ENCODE measurements at places on chromosomes 13 and 19.

DNA sequence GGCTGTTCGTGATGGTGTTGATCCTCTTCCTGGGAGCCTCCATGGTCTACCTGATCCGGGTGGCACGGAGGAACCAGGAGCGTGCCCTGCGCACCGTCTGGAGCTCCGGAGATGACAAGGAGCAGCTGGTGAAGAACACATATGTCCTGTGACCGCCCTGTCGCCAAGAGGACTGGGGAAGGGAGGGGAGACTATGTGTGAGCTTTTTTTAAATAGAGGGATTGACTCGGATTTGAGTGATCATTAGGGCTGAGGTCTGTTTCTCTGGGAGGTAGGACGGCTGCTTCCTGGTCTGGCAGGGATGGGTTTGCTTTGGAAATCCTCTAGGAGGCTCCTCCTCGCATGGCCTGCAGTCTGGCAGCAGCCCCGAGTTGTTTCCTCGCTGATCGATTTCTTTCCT, 12.2 kb upstream of the C19orf33 start:
- no peak for DNase-seq

DNA sequence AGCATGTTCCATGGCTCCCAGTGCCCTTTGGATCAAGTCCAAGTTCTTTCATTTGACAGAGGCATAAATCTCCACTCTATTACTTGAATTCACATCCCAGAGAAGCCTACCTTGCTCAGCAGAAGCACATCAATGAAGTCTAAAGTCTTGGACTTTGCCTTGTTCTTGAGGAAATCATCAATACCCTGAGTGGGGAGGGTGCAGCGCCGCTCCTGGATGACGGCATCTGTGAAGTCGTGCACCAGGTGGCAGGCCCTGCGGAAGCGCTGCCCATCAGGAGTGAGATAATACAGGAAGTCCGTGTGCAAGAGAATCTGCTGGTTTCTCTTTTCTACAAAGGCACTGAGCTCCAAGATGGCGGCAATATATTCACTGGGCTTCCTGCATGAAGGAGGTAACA, 10.6 kb downstream of the CYP4F11 start:
- DNase-seq = no peak

- DNase-seq = no peak
Measured at GRCh38 chr13:90835826-90836225, 511.7 kb upstream of the MIR17HG start.

GRCh38 chr19:45404557-45405434, at the start of gene PPP1R13L:
TSS of gene PPP1R13L (minus strand) at chr19:45405069. CDS start at chr19:45398318, 6,751 bp downstream.
- DNase-seq = no peak

DNA sequence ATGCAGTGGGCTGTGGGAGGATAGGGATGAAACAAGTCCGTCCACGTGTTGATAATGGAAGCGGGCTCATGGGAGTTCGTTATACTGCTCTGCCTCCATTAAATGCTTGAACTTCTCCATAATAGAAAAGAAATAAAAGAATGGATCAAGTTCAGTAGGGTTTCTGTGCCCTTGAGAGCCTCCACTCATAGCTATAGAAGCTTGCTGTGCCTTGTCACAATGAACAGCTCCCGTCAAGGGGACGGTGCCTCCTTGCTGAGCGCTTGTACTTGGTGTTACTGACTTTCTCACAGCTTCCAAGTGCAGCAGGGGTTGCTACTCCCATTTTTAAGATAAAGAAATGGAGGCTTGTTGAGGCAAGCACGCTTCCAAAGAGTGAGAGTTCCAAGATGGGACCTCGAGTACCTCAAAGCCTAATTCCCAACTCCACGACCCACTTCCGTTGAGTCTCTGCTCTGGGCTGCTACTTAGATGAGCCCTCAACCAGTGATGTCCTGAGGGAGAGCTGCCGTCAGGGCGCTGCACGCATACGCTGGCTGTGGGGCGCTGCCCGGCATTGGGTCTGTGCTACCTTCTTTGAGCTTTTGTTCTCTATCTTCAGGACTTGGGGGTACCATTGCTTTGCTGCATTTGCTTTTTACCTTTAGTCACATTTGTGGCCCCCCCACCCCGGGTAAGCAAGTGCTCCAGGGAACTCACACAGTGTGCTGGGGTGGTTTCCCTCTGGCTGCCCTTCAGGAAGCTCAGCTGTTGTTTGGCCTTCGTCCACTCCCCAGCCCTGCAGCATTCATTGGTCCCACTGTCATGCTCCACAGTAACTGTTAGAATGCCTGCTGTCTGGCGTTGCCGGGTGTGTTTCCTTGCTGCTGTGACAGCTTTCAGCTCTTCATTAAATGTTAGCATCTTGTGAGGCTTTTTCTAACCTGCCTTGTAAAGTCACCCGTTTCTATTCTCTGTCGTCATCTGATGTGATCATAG, 9.5 kb downstream of the SNRNP70 start:
- DNase-seq = no peak

DNA sequence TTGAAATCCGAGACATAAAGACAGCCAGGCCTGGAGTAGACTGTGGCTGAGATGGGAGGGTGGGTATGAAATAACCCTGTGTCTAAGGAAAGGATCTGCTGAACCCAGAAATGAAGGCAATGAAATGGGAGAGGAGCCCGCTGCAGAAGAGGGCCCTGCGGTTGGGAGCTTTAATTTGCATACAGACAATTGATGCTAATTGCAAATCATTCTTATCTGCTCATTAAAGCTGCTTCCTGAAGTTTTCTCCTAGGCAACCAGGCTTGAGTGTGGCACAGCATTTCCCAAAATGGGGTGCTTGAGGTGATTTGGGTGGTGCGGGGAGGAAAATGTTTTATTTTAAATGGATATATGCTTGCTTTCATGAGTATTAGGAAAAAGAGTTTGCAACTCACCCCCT, 55.4 kb downstream of the DPF1 start:
- DNase-seq = no peak

DNA sequence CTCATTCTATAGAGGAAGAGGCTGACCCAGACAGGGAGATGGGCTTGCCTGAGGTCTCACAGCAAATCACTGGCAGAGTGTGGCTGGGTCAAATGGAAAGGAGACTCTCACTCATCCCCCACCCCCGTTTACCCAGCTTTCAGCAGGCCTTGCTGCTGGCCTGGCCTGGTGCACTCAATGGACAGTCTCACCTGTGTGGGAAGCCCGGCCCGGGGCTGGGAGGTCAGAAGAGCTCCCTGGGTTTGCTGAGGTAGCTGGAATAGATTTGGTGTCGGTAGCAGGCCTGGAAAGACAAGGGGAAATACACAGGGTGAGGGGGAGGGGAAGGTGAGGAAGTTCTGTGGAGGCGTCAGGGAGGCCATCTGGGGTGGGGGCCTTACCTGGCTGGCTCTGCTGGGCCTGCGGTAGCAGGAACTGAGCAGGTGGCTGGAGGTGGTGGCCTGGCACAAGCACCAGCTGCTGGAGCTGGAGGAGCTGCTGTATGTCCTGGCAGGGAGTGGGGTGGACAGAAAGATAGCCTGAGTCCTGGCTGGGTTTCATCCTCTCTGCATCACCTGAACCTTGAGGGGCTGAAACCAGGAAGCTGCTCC, 23.5 kb downstream of the ZNF574 start:
- no peak for DNase-seq

- no peak for DNase-seq
Measured at GRCh38 chr13:36124236-36124822, 6.9 kb downstream of the DCLK1 start.

DNA sequence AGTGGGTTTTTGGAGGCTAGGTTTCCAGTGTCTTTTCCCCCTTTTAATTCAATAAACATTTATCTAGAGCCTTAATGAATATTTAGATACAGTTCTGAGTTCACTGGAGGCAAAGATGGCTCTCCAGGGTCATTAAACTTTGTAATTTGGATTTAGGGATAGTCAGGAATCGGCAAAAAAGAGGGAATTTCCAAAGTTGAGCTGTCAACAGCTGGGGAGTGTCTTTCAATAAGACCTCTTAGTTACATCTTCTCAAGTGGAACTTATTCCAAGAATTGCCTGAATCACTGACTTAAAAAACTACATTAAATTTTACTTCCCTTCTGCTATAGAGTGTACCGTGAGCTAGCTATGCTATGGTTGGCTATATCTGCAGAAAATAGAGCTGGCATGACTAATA, 2.0 kb downstream of the LRCH1 start:
- DNase-seq = no peak

DNA sequence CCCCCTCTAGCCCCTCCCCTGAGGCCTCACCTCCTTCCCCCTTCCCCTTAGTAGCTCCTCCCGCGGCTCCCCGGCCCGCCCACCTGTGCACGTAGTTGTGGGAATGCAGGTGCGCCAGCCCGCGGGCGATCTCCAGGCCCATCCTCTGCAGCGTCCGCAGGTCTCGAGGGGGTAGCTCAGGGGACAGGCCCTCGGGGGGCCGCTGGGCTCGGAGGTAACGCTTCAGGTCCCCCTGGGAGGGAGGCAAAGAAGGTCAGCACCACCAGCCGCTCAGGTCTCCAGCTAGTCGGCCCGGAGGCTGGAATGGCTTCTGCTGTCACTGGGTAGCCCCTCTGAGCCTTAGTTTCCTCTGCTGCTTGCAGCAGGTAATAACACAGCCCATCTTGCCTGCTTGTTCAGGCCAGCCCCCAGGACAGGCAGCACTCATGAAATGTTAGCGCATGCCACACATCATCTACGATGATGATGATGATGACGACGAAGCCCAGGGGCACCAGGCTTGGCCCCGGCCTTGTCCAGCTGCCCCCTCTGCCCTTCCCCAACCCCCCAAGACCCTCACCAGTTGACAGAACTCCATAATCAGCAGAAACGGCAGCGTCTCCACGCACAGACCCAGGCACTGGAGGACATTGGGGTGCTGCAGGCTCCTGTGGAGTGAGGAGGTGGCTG, 9.2 kb downstream of the LMTK3 start:
- no peak for DNase-seq
